ENCODE measurements at places on chromosomes 2 and 18.

DNA sequence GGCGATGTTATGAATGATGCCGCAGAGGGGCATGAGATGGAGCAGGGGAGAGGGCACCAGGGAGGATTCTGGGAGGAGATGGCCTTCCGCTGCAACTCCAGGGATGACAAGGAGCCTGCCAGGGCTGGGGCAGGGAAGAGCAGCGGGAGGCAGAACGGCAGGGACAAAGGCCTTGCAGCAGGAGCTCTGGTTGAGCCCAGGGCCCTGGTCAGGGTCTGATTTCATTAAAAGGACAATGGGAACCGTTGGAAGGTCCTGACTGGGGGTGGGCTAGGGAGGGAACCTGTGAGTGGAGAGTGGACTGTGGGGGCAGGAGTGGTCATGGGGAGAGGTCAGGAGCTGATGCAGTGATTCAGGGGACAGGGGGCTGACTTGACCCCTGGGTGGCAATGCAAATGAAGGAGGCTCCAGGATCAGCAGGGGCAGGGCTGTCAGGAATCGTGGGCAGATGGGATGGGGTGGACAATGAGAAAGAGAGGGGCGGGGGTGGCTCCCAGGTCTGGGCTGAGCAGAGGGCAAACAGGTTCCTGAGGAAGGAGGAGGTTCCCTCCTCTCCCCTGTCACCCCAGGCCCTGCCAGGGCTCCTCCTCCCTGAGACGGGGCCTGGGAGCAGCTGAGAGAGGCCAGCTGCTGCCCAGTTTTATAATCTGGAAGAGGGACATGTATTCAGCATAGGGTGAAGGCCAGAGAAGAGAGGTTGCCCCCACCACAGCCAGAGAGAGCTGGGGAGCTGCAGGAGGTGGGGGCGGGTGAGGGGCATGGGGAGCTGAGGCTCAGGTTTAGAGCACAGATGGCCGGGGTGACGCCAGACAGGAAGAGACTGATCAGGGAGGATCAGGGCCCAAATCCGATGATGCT is 7.3 kb upstream of the DUSP2 start:
- peaks cover 12% of the 10 kb centered on the region for H3K27me3 ChIP-seq
- no peaks in the 10 kb centered on the region for H3K36me3 ChIP-seq
- no peak overlapping the region for H3K4me3 ChIP-seq
- DNase-seq: no peak

GRCh38 chr18:61596296-61596695 is 263.1 kb downstream of the CDH20 start:
- DNase-seq: no peak
- no peaks in the 10 kb centered on the region for H3K36me3 ChIP-seq
- no peak overlapping the region for H3K27ac ChIP-seq
- H3K27me3 ChIP-seq: peaks cover 6% of the 10 kb centered on the region
- no peak overlapping the region for H3K4me3 ChIP-seq
- no peaks in the 10 kb centered on the region for H3K4me1 ChIP-seq

GRCh38 chr2:234252772-234253171 is 202.3 kb downstream of the SPP2 start:
- no peak overlapping the region for H3K27ac ChIP-seq
- H3K4me3 ChIP-seq: no peak overlapping the region
- peaks cover 3% of the 10 kb centered on the region for H3K27me3 ChIP-seq
- no peaks in the 10 kb centered on the region for H3K36me3 ChIP-seq

DNA sequence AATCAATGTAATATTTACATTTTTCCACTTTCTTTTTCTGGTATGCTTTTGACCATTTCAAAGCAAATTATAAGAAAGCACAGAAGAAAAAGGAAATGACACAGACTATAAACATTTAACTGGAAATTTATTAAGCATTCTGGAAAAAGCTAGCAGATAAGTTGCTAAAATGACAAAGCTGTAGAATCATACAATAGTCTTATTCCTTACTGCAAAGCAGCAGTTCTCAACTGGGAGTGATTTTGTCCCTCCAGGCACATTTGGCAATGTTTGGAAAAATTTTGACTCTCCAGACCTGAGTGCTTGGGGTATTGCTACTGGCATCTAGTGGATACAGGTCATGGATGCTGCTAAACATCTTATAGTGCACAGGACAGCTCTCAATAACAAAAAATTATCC is 75.1 kb downstream of the MBD5 start:
- H3K4me1 ChIP-seq: peaks cover 2% of the 10 kb centered on the region
- no peak overlapping the region for H3K27ac ChIP-seq
- no peaks in the 10 kb centered on the region for H3K36me3 ChIP-seq

- no peak overlapping the region for H3K4me3 ChIP-seq
- DNase-seq: no peak
- no peak overlapping the region for H3K27ac ChIP-seq
- H3K27me3 ChIP-seq: peaks cover 7% of the 10 kb centered on the region
- no peaks in the 10 kb centered on the region for H3K36me3 ChIP-seq
- no peaks in the 10 kb centered on the region for H3K4me1 ChIP-seq
Observed at GRCh38 chr2:178233428-178233827, 39.1 kb downstream of the OSBPL6 start.

- no peak overlapping the region for H3K4me3 ChIP-seq
- no peaks in the 10 kb centered on the region for H3K27me3 ChIP-seq
- H3K4me1 ChIP-seq: no peaks in the 10 kb centered on the region
- H3K27ac ChIP-seq: no peak overlapping the region
- no peak for DNase-seq
- H3K36me3 ChIP-seq: peaks cover 65% of the 10 kb centered on the region
Observed at GRCh38 chr2:221439761-221440479, 132.2 kb downstream of the EPHA4 start.

DNA sequence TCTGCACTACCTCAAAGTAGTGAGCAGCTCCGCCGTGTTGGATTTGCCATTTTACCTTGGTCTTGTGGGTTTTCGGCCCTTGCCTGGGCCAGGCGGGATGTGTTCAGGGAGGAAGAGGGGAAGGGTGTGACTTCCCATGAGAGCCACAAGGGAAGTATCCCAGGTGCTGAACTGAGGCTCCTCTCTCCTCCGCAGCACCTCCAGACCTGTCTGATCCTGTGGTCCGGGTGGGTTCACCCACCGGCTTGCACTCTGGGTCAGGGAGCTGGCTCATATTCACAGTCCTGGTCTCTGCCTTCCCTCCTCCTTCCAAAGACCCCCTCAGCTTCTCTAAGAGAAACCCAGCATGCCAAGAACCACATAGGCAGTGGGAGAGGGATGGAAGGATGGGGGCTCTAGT is 235.8 kb downstream of the SEPTIN10 start:
- H3K4me3 ChIP-seq: no peak overlapping the region
- H3K27me3 ChIP-seq: peaks cover 4% of the 10 kb centered on the region
- H3K4me1 ChIP-seq: no peaks in the 10 kb centered on the region
- no peaks in the 10 kb centered on the region for H3K36me3 ChIP-seq
- DNase-seq: no peak

DNA sequence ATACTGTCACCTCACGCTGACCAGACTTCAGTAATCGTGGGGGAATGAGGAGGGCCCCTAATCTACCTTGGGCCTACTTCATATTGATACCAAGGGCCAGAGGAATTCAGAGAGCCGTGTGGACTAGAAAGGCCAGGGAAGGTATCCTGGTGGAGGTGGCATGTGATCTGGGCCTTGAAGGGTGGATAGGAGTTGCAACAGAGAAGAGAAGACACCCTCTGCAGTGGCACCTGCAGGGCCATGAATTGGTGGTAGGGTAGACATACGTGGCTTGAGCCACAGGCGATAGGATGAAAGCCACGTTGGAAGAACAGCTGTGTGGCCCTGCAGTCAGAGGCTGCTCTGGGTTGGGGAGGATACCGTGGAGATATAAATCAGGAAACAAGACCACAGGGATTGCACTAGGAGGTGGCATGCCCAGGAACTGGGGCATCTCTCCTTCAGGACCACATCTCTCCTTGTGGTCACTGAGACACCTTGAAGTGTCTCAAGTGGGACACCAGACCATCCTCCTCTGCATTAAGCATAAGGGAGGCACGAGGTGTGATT is 141.4 kb downstream of the CYP26B1 start:
- H3K36me3 ChIP-seq: no peaks in the 10 kb centered on the region
- no peaks in the 10 kb centered on the region for H3K4me1 ChIP-seq
- DNase-seq: no peak

DNA sequence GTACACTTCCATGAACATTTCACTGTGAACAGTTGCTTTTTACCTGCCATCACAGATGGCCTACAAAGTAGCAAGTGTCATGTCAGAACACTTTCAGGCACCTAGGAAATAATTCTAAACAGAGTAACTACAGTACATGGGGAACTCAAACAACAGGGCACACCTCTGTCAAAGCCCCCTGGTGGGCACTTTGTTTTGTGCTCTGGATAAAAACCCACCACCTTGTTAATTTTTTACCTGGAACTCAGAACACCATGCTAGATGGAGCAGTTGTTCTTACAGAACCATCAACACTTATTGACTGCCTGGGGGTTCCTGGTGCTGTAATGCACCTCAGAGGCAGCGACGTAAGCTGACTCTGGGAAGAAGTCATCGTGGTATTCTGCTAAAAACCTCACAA is 2.3 kb downstream of the MSL3B start:
- H3K27me3 ChIP-seq: peaks cover 6% of the 10 kb centered on the region
- H3K36me3 ChIP-seq: peaks cover 12% of the 10 kb centered on the region
- H3K4me1 ChIP-seq: peaks cover 15% of the 10 kb centered on the region
- H3K4me3 ChIP-seq: no peak overlapping the region
- no peak overlapping the region for H3K27ac ChIP-seq

GRCh38 chr2:144668493-144669110 is 148.7 kb upstream of the ZEB2 start:
- DNase-seq: no peak
- H3K4me1 ChIP-seq: peaks cover 4% of the 10 kb centered on the region
- no peaks in the 10 kb centered on the region for H3K36me3 ChIP-seq
- no peak overlapping the region for H3K4me3 ChIP-seq
- H3K27ac ChIP-seq: no peak overlapping the region

DNA sequence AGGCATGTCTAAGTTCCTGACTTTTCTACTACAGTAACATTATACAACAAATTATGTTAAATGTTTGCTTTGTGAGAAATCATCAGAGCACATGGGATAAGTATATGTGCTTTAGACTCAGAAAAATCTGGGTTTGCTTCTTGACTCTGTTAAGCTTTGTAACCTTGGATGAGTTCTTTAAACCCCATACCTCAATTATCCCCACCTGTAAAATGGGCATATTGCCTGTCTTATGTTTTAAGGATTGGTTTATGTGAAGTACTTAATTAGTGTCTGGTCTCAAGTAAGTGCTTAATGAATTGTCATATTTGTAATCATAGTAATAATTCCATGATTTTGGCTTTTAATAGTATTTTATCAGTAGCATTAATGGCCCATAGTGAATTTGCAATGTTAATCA is 135.8 kb downstream of the TAF4B start:
- H3K36me3 ChIP-seq: no peaks in the 10 kb centered on the region
- H3K4me1 ChIP-seq: no peaks in the 10 kb centered on the region
- H3K27me3 ChIP-seq: no peaks in the 10 kb centered on the region
- no peak overlapping the region for H3K27ac ChIP-seq
- no peak for DNase-seq

DNA sequence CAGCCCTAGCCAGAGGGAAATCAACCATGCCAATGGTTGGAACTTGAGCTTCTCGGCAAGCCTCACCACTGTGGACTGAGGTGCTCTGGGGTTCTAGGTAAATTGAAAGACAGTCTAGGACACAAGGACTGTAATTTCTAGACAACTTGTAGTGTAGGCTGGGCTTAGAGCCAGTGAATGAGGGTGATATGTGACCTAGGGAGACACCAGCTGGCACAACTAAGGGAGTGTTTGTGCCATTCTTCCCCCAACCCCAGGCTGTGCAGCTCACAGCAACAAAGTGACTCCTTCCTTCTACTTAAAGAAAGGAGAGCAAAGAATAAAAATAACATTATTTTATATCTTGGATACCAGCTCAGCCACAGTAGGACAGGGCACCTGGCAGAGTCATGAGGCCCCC is 1690.7 kb upstream of the TMEFF2 start:
- no peaks in the 10 kb centered on the region for H3K36me3 ChIP-seq
- no peak overlapping the region for H3K27ac ChIP-seq
- no peak for DNase-seq
- no peaks in the 10 kb centered on the region for H3K27me3 ChIP-seq

GRCh38 chr2:179842498-179843153 is 18.8 kb downstream of the ZNF385B start:
- no peaks in the 10 kb centered on the region for H3K4me1 ChIP-seq
- no peak for DNase-seq
- no peak overlapping the region for H3K27ac ChIP-seq
- H3K36me3 ChIP-seq: no peaks in the 10 kb centered on the region
- peaks cover 5% of the 10 kb centered on the region for H3K27me3 ChIP-seq

DNA sequence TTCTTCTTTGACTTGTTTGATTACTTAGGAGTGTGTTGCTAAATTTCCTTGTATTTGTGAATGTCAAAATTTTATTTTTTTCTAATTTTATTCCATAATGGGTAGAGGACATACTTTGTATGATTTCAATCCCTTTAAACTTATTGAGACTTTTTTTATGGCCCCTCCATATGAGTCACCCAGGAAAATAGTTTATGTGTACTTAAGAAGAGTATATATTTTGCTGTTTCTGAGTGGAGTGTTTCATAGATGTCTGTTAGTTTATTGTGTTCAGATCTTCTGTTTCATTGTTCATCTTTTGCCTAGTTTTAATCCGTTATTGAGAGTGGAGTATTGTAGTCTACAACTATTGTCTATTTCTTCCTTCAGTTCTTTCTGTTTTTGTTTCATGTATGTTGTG is 81.9 kb downstream of the EPB41L5 start:
- peaks cover 3% of the 10 kb centered on the region for H3K27me3 ChIP-seq
- H3K36me3 ChIP-seq: peaks cover 26% of the 10 kb centered on the region
- no peak overlapping the region for H3K4me3 ChIP-seq
- no peaks in the 10 kb centered on the region for H3K4me1 ChIP-seq
- no peak overlapping the region for H3K27ac ChIP-seq
- DNase-seq: no peak

DNA sequence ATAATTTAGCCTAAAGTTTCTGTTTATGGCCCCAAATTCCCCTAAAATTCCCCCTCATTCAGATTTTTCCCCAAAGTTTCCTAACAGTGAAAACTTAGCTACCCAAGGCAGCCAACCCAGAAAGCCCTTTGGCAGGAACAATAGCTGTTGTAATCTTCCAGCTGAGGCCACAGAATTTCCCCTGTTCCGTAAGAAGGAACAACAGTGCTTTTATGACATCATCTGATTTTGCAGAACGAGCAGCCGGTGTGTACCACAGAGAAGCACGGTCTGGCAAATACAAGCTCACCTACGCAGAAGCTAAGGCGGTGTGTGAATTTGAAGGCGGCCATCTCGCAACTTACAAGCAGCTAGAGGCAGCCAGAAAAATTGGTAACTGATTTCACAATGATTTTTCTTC is 6.3 kb downstream of the TNFAIP6 start:
- H3K27ac ChIP-seq: no peak overlapping the region
- H3K4me3 ChIP-seq: no peak overlapping the region
- no peak for DNase-seq
- H3K36me3 ChIP-seq: no peaks in the 10 kb centered on the region

GRCh38 chr2:240877460-240878340 is 9.1 kb downstream of the AGXT start:
- no peak for DNase-seq
- no peak overlapping the region for H3K4me3 ChIP-seq
- no peaks in the 10 kb centered on the region for H3K27me3 ChIP-seq
- H3K27ac ChIP-seq: no peak overlapping the region

DNA sequence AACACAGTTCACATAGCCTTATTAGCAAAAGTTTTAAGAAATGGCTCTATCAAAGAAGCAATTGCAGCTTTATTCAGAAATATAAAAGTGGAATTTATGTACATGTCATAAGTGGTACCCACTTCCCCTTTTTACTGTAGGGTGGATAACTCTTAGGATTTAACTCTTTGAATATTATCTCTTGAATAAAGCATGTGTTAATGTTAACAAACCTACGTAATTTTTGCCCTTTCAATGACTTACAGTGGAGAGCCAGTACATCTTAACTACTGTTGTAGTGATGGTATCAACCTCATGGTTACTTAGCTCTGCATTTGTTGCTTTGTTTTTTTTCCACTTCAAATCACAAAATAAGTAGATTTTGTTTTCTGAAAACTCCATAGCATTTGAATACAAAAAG is 8.8 kb downstream of the NABP1 start:
- no peaks in the 10 kb centered on the region for H3K27me3 ChIP-seq
- peaks cover 19% of the 10 kb centered on the region for H3K4me1 ChIP-seq
- DNase-seq: no peak
